Activated T-helper 1 cell treated with anti-CD3 and anti-CD28 coated beads, Interleukin-12 subunit alpha, Interleukin-12 subunit beta, Interleukin-2, Interleukin-4 antibody, amounts not matched to agents 30 ng/mL and 10 ng/mL and 1 ng/mL, durations not matched to agents 14 hours and 24 hours and 36 hours (primary cell): ENCODE measurements at places on chromosomes 7 and 10. TPM values are rescaled to one million over a fixed set of nuclear protein-coding genes. Genes with fewer than 3 reads are reported as not detected.

GRCh38 chr7:139629392-139630082, 106.1 kb downstream of the CLEC2L start:
- no peak overlapping the region for H3K4me3 ChIP-seq
- H3K27me3 ChIP-seq: no peaks in the 10 kb centered on the region
- H3K4me1 ChIP-seq: peaks cover 74% of the 10 kb centered on the region
- no peak overlapping the region for H3K27ac ChIP-seq

GRCh38 chr10:25261558-25261957, 86.8 kb downstream of the GPR158 start:
- H3K27ac ChIP-seq: no peak overlapping the region
- H3K4me3 ChIP-seq: no peak overlapping the region
- no peaks in the 10 kb centered on the region for H3K36me3 ChIP-seq
- DNase-seq: no peak
- no peaks in the 10 kb centered on the region for H3K27me3 ChIP-seq

GRCh38 chr7:41994036-41994745, 242.8 kb downstream of the GLI3 start:
- no peaks in the 10 kb centered on the region for H3K27me3 ChIP-seq
- H3K36me3 ChIP-seq: no peaks in the 10 kb centered on the region

GRCh38 chr7:135791543-135792362, 43.1 kb upstream of the FAM180A start:
- H3K4me3 ChIP-seq: no peak overlapping the region
- no peak for DNase-seq
- H3K27ac ChIP-seq: no peak overlapping the region
- H3K4me1 ChIP-seq: no peaks in the 10 kb centered on the region
- peaks cover 6% of the 10 kb centered on the region for H3K27me3 ChIP-seq

DNA sequence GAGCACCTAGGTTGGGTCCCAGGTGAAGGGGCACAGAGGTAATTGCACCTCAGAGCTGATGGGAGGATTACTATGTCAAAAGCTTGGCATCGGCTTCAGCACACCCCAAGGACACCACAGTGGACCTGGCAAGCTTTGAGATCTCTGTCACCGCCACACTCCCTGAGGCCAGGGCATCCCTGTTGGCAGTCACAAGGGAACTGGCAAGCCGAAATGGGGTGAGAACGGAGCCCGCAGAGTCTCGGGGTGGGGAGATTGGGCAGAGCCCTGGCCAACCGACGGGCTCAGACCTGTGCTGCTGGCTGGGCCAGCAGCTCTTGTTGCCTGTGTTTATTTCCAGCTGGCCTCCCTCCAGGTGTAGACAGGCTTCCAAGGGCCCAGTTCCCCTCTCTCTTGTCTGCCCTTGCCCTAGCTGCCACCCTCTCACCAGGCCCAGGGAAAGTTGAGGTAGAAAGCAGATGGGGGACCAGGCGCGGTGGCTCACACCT, 2.5 kb downstream of the HSPB1 start:
- DNase-seq: no peak
- peaks cover 17% of the 10 kb centered on the region for H3K4me1 ChIP-seq
- H3K4me3 ChIP-seq: no peak overlapping the region

GRCh38 chr10:60578217-60578616, 188.5 kb upstream of the ANK3 start:
- no peaks in the 10 kb centered on the region for H3K27me3 ChIP-seq
- no peak for DNase-seq
- H3K4me1 ChIP-seq: peaks cover 39% of the 10 kb centered on the region

GRCh38 chr10:103859161-103860086, 4.0 kb upstream of the SH3PXD2A start:
- H3K27me3 ChIP-seq: peaks cover 39% of the 10 kb centered on the region
- H3K4me3 ChIP-seq: peak overlapping the region; percentile 2
- H3K36me3 ChIP-seq: no peaks in the 10 kb centered on the region
- peak; percentile 40 for DNase-seq
- H3K4me1 ChIP-seq: peaks cover 19% of the 10 kb centered on the region
- H3K27ac ChIP-seq: no peak overlapping the region

DNA sequence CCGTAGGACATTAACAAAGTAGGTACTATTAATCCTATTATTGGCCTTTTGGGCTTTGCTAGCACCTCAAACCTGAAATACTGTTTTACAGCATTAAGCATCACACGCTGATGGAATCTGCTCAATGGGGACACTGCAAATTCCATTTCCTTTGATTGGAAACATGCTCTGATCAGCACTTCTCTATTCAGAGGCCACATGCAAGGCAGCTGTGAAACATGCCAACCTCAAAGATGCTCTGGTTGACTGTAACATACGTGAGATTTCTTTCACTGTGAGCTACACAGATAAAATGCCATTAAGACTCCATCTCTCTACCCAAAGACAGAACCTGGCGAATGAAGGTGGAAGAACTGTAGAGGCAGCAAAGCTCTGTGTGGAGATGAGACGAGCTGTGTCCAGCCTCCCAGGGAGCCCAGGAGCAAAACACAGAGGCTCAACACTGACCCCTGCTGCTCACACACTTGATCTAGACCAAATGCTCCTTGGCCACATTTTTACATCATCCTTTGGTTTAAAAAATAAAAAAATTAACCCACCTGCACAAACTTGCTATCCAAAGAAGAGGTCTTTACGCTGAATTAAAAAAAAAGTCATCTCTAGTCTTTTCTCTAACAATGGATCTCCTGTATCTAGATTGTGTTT, 8.0 kb downstream of the RSU1 start:
- peaks cover 13% of the 10 kb centered on the region for H3K4me1 ChIP-seq
- peaks cover 8% of the 10 kb centered on the region for H3K36me3 ChIP-seq
- H3K27me3 ChIP-seq: no peaks in the 10 kb centered on the region
- H3K27ac ChIP-seq: no peak overlapping the region
- DNase-seq: no peak

- H3K4me1 ChIP-seq: no peaks in the 10 kb centered on the region
- no peak for DNase-seq
- H3K36me3 ChIP-seq: no peaks in the 10 kb centered on the region
- peaks cover 20% of the 10 kb centered on the region for H3K27me3 ChIP-seq
- no peak overlapping the region for H3K27ac ChIP-seq
- no peak overlapping the region for H3K4me3 ChIP-seq
Measured at GRCh38 chr7:150949564-150949963, 28.6 kb downstream of the KCNH2 start.

GRCh38 chr10:8070440-8070839, 16.0 kb downstream of the GATA3 start:
- H3K27ac ChIP-seq: peak overlapping the region; percentile 67
- H3K4me3 ChIP-seq: no peak overlapping the region
- no peak for DNase-seq
- peaks cover 81% of the 10 kb centered on the region for H3K36me3 ChIP-seq
- H3K4me1 ChIP-seq: peaks cover 88% of the 10 kb centered on the region

- no peaks in the 10 kb centered on the region for H3K36me3 ChIP-seq
- no peak for DNase-seq
- no peaks in the 10 kb centered on the region for H3K4me1 ChIP-seq
- no peak overlapping the region for H3K27ac ChIP-seq
Measured at GRCh38 chr10:29199339-29199738, 89.5 kb upstream of the LYZL1 start.

GRCh38 chr7:90625562-90625961, 29.4 kb downstream of the CDK14 start:
- H3K4me3 ChIP-seq: no peak overlapping the region
- peaks cover under 1% of the 10 kb centered on the region for H3K27me3 ChIP-seq
- no peaks in the 10 kb centered on the region for H3K36me3 ChIP-seq
- H3K27ac ChIP-seq: no peak overlapping the region
- no peaks in the 10 kb centered on the region for H3K4me1 ChIP-seq

- no peaks in the 10 kb centered on the region for H3K27me3 ChIP-seq
- no peak for DNase-seq
- H3K4me3 ChIP-seq: no peak overlapping the region
- H3K4me1 ChIP-seq: peaks cover 21% of the 10 kb centered on the region
Measured at GRCh38 chr10:26681076-26681475, 16.4 kb upstream of the PDSS1 start.

DNA sequence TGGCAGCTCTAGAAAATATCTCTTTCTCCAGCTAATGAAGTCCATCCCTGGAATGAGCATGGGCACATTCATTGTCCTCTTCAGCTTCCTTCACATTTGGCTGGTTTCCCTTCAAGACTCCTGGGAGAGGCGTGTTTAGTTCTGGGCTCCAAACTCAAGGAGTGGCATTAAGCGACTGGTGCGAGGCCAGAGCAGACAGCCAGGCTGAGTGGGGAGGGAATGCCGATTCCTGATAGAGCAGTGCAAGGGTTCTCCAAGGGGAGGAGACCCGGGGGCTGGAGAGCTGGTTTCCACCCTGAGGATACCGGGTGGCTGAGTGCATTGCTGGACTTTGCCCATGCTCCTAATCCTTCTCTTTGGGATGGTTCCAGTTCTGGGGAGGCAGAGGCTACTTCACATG, 372.1 kb downstream of the RPS24 start:
- H3K27ac ChIP-seq: no peak overlapping the region
- peaks cover 8% of the 10 kb centered on the region for H3K4me1 ChIP-seq
- H3K36me3 ChIP-seq: no peaks in the 10 kb centered on the region
- peaks cover 14% of the 10 kb centered on the region for H3K27me3 ChIP-seq

DNA sequence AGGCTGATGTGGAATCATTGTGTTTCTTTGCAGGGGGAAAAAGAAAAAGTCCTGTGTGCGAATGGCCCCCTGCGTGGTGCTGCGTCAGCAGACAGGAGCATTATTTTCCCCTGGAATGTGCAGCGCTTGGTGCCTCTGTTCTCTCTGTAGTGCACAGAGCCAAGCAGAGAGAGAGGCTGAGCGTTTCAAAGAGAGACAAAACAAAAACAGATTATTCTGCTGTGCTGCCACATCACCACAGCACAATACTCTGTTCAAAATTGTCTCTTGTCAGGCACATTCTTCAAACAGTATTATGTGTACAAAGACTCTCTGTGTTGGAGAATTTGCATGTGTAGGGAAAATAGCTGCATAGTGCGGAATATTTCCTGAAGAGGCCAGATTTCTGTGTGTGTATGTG, 609.0 kb downstream of the SDK1 start:
- H3K27me3 ChIP-seq: peaks cover 2% of the 10 kb centered on the region
- no peaks in the 10 kb centered on the region for H3K36me3 ChIP-seq
- H3K4me3 ChIP-seq: no peak overlapping the region
- no peak for DNase-seq
- no peaks in the 10 kb centered on the region for H3K4me1 ChIP-seq

DNA sequence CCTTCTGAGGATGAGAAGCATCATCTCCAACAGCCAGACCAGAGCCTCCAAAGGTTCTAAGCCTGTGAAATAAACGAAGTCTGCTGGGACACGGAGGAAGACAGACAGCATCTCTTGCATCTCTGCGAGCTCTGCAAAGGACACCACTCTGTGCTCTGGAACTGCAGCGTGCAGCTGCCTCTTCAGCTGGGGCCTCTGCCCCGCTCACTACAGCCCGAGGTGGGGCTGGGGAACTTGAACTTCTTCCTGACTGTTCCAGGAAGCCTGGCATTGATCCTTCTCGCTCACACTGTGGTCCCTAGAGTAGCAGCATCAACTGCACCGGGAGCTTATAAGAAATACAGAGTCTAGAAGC, 163.3 kb downstream of the USP6NL start:
- no peak overlapping the region for H3K4me3 ChIP-seq
- no peak overlapping the region for H3K27ac ChIP-seq
- no peak for DNase-seq
- no peaks in the 10 kb centered on the region for H3K36me3 ChIP-seq
- H3K27me3 ChIP-seq: peaks cover 3% of the 10 kb centered on the region
- H3K4me1 ChIP-seq: peaks cover 11% of the 10 kb centered on the region

DNA sequence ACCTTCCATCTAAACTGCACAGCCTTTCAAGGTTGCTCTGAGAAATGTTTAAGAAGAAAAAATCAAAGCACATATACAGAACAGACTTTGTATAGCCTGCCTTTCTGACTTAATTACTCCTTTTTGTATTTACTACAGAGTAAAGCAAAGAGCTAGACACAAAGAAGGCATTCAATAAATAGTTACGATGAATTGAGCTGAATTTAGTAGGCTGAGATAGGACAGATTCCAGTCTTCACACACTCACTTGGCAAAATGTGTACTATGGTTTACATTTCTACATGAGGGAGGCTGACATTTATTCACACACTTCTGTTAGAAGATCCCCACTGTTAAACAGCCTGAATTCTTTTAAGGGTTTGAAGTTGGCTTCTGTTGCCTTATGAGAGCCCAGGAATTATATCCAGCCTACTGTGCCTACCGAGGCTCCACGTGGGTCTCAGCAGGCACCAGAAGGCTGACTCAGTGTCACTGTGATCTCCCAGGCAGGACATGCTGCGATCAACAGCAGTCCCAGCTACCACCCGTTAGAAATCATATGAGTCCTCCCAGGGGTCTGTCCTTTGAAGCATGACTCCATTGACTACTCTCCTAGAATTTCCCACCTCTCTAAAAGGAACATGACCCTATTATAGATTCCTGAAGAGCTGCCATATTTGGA, 24.5 kb upstream of the SLC25A13 start:
- H3K27ac ChIP-seq: no peak overlapping the region
- H3K4me1 ChIP-seq: no peaks in the 10 kb centered on the region
- H3K36me3 ChIP-seq: no peaks in the 10 kb centered on the region
- DNase-seq: no peak
- no peak overlapping the region for H3K4me3 ChIP-seq
- peaks cover 6% of the 10 kb centered on the region for H3K27me3 ChIP-seq

GRCh38 chr7:21427182-21427870, 557 bp upstream of the SP4 start:
- peaks cover 24% of the 10 kb centered on the region for H3K36me3 ChIP-seq
- H3K4me3 ChIP-seq: peak overlapping the region; percentile 100
- H3K27ac ChIP-seq: peak overlapping the region; percentile 100
- H3K4me1 ChIP-seq: peaks cover 67% of the 10 kb centered on the region
- H3K27me3 ChIP-seq: no peaks in the 10 kb centered on the region

DNA sequence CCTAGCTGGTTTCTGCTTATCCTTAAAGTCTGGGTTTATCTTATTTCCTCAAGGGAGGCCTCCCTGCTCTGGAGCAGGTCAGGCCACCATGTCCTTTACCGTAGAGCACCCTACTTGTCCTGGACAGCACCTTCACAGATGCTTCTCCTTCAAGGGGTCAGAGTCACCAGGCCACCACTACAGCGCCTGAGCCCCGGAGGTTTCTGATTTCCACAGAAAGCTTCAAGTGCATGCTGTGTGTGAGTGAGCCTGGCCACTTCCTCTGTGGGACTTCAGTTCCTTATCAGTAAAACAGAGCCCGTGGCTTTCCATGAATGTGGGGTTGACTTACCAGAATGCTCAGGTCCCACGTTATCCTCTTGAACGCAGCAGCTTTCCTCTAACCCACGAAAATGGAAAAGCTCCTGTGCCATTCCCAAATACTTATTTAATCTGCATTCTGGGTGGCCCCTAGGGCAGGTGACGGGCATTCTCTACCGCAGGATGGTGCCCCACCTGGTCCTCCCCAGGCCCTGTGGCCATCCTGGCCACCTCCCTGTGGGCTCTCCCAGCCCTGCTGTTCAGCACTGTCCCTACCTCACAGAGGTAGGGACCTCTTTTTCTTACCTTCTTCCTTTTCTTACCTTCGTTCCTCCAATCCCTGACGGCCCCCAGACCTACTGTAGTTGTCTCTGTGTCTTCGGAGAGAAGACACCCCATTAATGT, 1.4 kb upstream of the DOCK1 start:
- H3K27me3 ChIP-seq: peaks cover 12% of the 10 kb centered on the region
- no peaks in the 10 kb centered on the region for H3K4me1 ChIP-seq
- H3K27ac ChIP-seq: no peak overlapping the region
- DNase-seq: no peak
- no peaks in the 10 kb centered on the region for H3K36me3 ChIP-seq
- H3K4me3 ChIP-seq: no peak overlapping the region

The PBLD gene
- 1.1 and 1.6 TPM in 2 replicates for total RNA-seq

The RBM20 gene
- total RNA-seq: not detected in 2 replicates

The RASA4B gene
- total RNA-seq: 25.4 and 25.9 TPM in 2 replicates

The COL1A2 gene
- total RNA-seq: 9.3 and 10.2 TPM in 2 replicates

The PDZD7 gene
- 0.47 and 0.54 TPM in 2 replicates for total RNA-seq

The POMZP3 gene
- total RNA-seq: 10.1 and 12.0 TPM in 2 replicates
